Activated B cell treated with CpG ODN at 0.5 μM for 24 hours (primary cell): ENCODE measurements at places on chromosomes 3 and 15.

GRCh38 chr3:11621077-11621476 lies 22.6 kb downstream of the VGLL4 start:
- H3K27ac ChIP-seq = no peak overlapping the region
- H3K27me3 ChIP-seq = no peaks in the 10 kb centered on the region
- no peak overlapping the region for H3K4me3 ChIP-seq
- H3K4me1 ChIP-seq = peaks cover 52% of the 10 kb centered on the region

GRCh38 chr15:86555939-86556338 lies 476.3 kb downstream of the AGBL1 start:
- H3K27ac ChIP-seq = no peak overlapping the region
- H3K4me3 ChIP-seq = no peak overlapping the region
- no peak for DNase-seq
- H3K4me1 ChIP-seq = no peaks in the 10 kb centered on the region
- H3K36me3 ChIP-seq = no peaks in the 10 kb centered on the region

GRCh38 chr3:112004669-112005068 lies 5.9 kb downstream of the TAGLN3 start:
- no peaks in the 10 kb centered on the region for H3K27me3 ChIP-seq
- no peak overlapping the region for H3K27ac ChIP-seq
- DNase-seq = no peak

DNA sequence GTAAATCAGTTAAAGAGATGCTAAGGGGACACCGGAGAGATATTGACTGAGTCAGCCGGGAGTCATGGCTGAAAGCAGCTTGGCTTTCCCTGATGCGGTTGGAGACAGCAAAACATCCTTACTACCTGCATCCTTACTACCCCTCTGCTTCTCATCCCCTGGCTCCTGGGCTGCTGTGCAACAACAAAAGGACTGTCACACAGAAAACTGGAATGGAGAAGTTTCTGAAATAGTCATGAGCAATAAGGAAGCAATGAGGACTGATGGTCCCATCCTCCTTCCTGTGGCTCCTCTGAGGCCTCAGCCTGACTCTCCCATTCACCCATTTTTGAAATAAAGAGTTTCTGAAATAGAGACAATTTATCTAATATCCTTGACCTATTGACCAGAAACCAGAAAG lies 1.1 kb downstream of the HCLS1 start:
- H3K27me3 ChIP-seq = no peaks in the 10 kb centered on the region
- H3K4me3 ChIP-seq = peak overlapping the region; percentile 90
- peak overlapping the region; percentile 96 for H3K27ac ChIP-seq
- H3K36me3 ChIP-seq = peaks cover 72% of the 10 kb centered on the region
- H3K4me1 ChIP-seq = peaks cover 61% of the 10 kb centered on the region
- DNase-seq = no peak

GRCh38 chr3:137097386-137097785 lies 139.6 kb downstream of the IL20RB start:
- H3K4me1 ChIP-seq = no peaks in the 10 kb centered on the region
- no peak overlapping the region for H3K27ac ChIP-seq
- no peak for DNase-seq
- peaks cover 15% of the 10 kb centered on the region for H3K27me3 ChIP-seq

DNA sequence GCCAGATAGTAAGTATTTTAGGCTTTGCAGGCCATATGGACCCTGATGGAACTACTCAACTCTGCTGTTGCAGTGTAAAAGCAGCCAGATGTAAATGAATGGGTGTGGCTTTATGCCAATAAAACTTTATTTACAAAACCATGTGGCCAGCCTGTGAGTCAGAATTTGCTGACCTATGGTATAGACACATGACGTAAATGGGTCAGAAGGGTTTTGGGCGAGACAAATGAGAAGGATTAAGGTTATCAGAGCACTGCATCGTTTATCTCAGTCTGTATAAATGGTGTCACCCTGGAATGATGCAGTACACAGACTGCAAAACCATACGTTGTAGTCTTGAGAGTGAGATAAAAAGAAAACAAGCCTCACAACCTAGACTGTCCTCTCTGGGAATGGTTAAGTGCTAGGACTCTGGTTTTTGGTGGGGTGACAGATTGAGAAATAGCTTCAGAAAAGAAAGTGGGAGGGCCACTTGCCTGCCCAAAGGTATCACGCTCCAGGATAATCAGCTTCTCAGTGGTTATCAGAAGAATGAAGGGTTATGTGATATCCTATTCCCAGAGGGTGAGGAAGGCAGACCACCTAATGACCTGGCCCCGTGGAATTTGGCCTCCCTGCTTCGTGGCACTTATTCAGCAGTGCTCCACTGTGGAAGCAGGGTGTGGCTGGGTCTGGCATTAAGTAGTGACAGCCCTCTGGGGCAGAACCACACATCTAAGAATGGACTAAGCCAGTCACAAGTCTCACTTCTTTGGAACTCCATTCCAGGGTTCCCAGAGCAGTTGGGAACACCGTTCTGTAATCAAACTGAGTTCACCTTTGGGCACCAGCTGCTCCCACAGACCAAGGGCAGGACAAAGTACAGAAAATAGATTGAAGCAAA lies 46.1 kb downstream of the ABHD5 start:
- peaks cover 2% of the 10 kb centered on the region for H3K27me3 ChIP-seq
- H3K27ac ChIP-seq = no peak overlapping the region
- peaks cover 1% of the 10 kb centered on the region for H3K36me3 ChIP-seq
- no peak overlapping the region for H3K4me3 ChIP-seq
- DNase-seq = no peak
